ENCODE measurements at places on chromosomes 11 and 22.

GRCh38 chr22:27504360-27505253 lies 296.9 kb downstream of the MN1 start:
- DNase-seq = no peak
- H3K4me3 ChIP-seq = no peak overlapping the region

- H3K4me1 ChIP-seq = no peaks in the 10 kb centered on the region
- H3K4me3 ChIP-seq = no peak overlapping the region
- no peak for DNase-seq
Observed at GRCh38 chr22:46622081-46622521, 1.9 kb downstream of the GRAMD4 start.

DNA sequence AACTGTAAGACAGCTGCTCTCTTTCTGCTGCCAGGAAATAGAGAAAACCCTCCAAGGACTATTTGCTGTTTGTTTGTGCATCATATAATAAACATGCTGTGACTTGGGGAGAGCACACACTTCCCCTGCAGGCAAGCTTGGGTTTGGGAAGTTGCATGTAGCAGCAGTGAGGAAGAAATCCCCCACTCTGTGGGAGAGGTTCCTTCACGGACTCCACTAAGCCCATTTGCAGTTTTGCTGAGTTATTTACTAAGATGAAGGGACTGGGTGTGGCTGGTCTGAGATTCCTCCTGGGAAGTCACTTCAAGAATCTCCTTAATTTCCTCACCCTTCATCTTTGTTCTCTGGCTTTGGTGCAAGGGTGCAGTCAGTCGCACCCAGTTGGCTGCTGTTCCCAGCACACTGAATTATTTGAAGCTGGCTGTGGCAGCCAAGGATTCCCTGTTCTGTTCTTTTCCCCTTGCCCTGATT lies 104.9 kb downstream of the ARFGAP2 start:
- no peak overlapping the region for H3K4me3 ChIP-seq
- no peak for DNase-seq
- no peaks in the 10 kb centered on the region for H3K36me3 ChIP-seq
- no peak overlapping the region for H3K27ac ChIP-seq
- H3K27me3 ChIP-seq = no peaks in the 10 kb centered on the region
- no peaks in the 10 kb centered on the region for H3K4me1 ChIP-seq

- no peaks in the 10 kb centered on the region for H3K36me3 ChIP-seq
- H3K27ac ChIP-seq = no peak overlapping the region
- no peaks in the 10 kb centered on the region for H3K4me1 ChIP-seq
Observed at GRCh38 chr11:22792497-22792896, 37.1 kb downstream of the SVIP start.

- H3K4me1 ChIP-seq = peaks cover 21% of the 10 kb centered on the region
- no peaks in the 10 kb centered on the region for H3K27me3 ChIP-seq
- DNase-seq = no peak
- no peaks in the 10 kb centered on the region for H3K36me3 ChIP-seq
- H3K27ac ChIP-seq = peak overlapping the region; percentile 38
Observed at GRCh38 chr11:44747316-44747715, 20.6 kb downstream of the TSPAN18 start.

DNA sequence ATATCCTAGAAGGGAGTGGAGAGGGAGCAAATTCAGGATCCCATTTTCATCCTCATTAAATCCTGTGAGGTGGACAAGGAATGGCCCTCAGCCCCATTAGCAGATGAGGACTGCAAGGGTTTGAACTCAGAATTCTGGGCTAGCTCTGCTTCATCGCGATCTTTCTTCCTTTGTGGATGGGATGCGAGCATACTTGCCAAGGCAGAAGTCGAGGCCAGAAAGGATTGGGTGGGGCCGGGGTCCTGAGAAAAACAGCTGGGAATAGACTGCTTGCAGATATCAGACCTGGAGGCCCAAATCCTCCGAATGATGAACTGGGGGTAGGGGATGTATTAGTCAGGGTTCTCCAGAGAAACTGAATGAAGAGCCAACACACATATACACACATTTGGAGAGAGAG lies 179.0 kb downstream of the CHST1 start:
- no peak overlapping the region for H3K27ac ChIP-seq
- DNase-seq = no peak
- H3K4me1 ChIP-seq = no peaks in the 10 kb centered on the region
- no peaks in the 10 kb centered on the region for H3K27me3 ChIP-seq

GRCh38 chr11:32420937-32421901 lies 14.1 kb downstream of the WT1 start:
- peaks cover 20% of the 10 kb centered on the region for H3K4me1 ChIP-seq
- no peak overlapping the region for H3K27ac ChIP-seq
- H3K36me3 ChIP-seq = no peaks in the 10 kb centered on the region
- H3K27me3 ChIP-seq = peaks cover 2% of the 10 kb centered on the region
- DNase-seq = no peak

DNA sequence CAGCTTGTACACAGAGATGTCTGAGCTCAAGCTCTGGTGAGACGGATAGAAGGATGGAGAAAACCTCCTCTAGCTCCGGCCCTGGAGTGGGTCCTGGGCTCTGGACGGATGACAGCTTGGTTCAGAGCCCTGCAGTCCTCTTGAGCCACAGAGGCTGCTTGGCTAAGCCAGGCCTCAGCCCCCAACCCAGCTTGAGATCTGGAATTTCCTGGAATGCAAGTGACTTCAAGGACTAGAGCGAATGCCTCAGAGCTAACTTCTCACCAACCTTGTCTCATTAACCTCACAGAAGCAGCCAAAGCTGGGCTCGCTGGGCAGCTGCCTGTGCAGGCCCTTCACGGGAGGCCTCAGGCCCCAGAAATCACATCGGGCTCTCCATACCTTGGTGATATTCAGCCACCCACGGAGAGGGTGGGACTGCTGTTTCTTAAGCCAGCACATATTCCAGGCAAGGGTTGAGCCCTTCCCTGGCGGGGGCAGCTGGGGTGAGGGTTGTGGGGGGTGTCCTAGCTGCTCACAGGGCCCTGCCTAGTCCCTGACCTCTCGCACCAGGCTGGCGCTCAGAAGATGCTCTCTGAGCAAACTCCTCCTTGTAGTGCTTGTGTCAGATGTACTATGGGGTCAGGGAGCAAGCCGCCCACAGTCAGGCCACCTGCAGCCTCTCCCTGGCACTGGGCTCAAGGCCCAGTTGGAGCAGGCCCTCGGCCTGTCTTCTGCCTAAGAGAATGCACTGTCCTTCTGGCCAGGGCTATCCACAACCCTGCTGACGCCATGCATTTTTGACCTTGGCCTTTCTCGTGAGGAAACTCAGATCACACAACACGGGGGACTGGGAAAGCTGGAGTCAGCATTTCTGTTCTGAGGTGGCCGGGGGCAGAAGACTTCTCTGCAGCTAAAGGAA lies 73.6 kb upstream of the TTLL12 start:
- no peak for DNase-seq
- no peaks in the 10 kb centered on the region for H3K27me3 ChIP-seq
- no peaks in the 10 kb centered on the region for H3K36me3 ChIP-seq
- no peak overlapping the region for H3K4me3 ChIP-seq

DNA sequence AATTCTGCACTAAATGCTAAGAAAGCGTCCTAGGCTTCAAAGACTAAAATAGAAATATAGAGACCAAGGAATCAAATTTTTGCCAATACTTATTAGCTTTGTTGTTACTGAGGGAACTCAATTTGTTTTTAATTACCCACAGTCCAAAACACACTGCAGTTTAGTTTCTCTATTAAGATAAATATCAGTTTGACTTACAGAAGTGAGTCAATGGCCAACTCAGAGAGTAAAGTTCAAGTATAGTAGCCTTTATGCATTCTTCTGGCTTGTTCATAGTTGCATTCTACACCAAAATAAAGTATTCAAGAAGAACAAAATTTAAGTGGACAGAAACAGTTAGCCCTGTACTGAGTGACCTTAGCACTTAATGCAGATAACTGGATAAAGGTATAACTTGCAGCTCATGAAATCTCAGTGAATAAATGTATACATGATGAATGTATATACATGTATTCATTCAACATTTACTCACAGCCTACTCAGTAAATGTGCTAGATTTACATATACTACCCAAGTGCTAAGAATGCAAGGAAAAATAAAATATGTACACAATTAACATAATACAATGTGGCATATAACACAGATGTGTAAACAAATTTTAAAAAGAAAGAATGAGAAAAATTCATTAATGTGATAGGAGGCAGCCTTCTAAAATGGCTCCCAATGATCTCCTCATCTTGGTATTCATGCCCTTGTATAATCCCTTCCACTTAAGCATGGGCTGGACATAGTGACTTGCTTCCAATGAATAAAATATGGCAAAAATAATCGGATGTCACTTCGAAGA lies 9.7 kb upstream of the RNF141 start:
- H3K36me3 ChIP-seq = no peaks in the 10 kb centered on the region
- no peak overlapping the region for H3K4me3 ChIP-seq
- no peak for DNase-seq
- no peak overlapping the region for H3K27ac ChIP-seq

DNA sequence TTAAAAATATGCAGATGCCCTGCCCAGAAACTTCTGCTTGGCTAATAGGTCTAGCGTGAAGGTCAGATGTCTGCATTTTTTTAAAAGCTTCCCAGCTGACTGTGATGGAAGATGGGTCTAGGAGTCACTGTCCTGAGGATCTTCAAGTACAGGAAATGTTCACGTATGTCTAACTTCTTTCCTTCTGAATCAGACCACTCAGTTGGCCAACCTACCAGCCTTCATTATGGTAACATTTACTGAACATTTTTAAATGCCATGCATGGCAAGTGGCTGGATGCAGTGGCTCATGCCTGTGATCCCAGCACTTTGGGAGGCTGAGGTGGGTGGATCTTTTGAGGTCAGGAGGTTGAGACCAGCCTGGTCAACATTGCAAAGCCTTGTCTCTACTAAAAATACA lies 1.1 kb upstream of the PRG2 start:
- no peak for DNase-seq
- no peaks in the 10 kb centered on the region for H3K4me1 ChIP-seq
- no peak overlapping the region for H3K27ac ChIP-seq
- no peaks in the 10 kb centered on the region for H3K27me3 ChIP-seq
- H3K4me3 ChIP-seq = no peak overlapping the region

DNA sequence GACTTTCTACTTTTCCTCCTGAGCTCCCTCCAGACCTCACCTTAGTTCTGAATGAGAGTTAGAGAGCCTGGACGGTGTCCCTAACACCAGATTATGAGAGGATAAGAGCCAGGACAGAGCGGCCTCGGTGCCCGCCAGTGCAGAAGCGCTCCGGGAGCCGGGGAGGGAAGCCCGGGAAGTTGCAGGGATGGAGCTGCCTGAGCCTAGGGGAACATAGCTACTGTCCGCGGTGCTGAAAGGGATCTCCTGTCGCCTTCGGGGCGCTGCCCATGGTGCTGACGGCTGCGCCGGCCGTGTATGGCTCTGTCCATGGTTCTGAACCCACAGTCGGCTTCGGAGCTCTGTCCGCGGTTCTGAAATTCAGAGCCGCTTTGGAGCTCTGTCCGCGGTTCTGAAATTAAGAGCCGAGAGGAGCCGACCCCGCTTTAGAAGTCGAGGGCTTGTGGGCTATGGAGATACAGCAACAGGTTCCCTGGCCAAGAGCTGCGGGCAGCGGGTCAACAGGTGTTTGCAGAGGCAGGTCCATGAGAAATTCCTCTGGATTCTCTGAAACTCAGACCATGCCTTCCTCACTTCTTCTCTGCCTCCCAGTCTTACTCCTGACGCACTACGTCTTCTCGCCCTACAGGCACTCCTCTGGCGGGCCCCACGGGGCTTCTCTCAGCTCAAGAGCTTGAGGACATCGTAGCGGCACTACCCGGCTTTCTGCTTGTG lies 814 bp downstream of the NPAS4 start:
- no peak overlapping the region for H3K27ac ChIP-seq
- DNase-seq = peak; percentile 83

DNA sequence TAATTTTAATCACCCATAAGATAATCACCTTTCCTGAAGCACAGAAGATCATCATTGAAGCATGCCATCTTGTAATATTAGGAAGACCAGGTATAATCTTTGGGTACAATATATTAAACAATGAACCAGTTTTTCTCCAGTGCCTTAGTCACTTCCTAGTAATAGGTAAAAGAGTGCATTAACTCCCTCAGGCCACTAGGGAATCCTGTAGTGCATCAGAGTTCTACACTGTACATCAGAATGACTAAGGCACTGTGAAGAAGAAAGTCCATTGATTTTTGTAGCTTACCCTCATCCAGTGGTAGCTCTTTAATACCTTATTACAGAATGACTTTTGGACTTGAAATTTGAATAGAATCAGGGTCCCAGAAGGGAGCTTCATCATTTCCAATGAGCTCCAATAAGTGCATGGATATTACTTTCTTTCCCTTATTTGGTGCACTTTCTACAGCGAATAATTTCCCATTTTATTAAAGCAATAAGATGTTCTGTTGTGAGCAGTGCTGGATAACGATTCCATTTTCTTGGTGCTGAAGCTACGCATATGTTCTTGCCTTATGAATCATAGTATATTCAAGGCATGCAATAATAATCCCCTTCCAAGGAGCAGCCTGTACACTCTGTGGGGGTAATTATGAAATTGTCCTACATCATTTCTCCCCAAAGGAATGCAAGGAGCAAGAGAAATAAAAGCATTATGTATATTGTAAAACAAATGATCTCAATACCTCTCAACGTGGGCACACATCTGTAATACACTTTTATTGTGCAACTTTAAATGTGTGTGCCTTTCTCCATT lies 4.7 kb downstream of the C11orf87 start:
- H3K36me3 ChIP-seq = no peaks in the 10 kb centered on the region
- DNase-seq = no peak
- no peak overlapping the region for H3K4me3 ChIP-seq
- peaks cover 4% of the 10 kb centered on the region for H3K27me3 ChIP-seq
- no peak overlapping the region for H3K27ac ChIP-seq

GRCh38 chr11:16833026-16833425 lies 94.6 kb downstream of the C11orf58 start:
- no peak for DNase-seq

DNA sequence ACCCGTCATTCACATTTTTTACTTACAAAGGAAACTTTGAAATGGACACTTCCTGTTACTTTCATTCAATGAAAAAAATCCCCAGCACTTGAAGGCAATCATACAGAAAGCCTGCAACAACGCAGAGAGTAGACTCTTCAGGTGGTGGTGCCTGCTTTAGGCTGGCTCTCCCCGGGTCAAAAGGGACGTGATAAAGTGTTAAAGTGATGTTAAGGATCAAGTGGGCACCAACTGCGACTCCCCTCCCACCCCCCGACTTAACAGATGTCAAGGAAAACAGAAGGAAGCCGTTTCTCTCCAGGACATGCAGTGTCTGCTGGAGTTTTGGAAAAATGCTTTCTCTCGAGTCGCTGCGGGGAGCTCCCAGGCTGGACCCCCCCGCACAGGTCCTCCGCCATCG lies 414 bp upstream of the PNPLA3 start:
- peak overlapping the region; percentile 11 for H3K4me3 ChIP-seq
- peaks cover 12% of the 10 kb centered on the region for H3K4me1 ChIP-seq
- H3K27me3 ChIP-seq = peaks cover 6% of the 10 kb centered on the region
- H3K27ac ChIP-seq = no peak overlapping the region

GRCh38 chr11:45145379-45146071 lies 914 bp upstream of the PRDM11 start:
- peaks cover 13% of the 10 kb centered on the region for H3K4me1 ChIP-seq
- DNase-seq = no peak
- H3K27ac ChIP-seq = peak overlapping the region; percentile 84

- H3K27ac ChIP-seq = no peak overlapping the region
- H3K27me3 ChIP-seq = no peaks in the 10 kb centered on the region
- H3K36me3 ChIP-seq = no peaks in the 10 kb centered on the region
- no peak overlapping the region for H3K4me3 ChIP-seq
Observed at GRCh38 chr11:35815556-35816315, 128.1 kb upstream of the LDLRAD3 start.

- no peaks in the 10 kb centered on the region for H3K4me1 ChIP-seq
- no peak overlapping the region for H3K27ac ChIP-seq
- no peaks in the 10 kb centered on the region for H3K27me3 ChIP-seq
- DNase-seq = no peak
- no peak overlapping the region for H3K4me3 ChIP-seq
- no peaks in the 10 kb centered on the region for H3K36me3 ChIP-seq
Observed at GRCh38 chr11:33942954-33943353, 51.1 kb upstream of the LMO2 start.

Measured in effector memory CD4-positive, alpha-beta T cell (primary cell).